Cardiac septum (tissue), 1 donor: ENCODE measurements at places on chromosomes 3 and 15. TPM values are rescaled to one million over a fixed set of nuclear protein-coding genes. Genes with fewer than 3 reads are reported as not detected.

The HYKK gene
- total RNA-seq: 5.1 TPM

The CADM2 gene
- total RNA-seq: 0.65 TPM

The IMPG2 gene
- 0.38 TPM for total RNA-seq

The EXD1 gene
- not detected for total RNA-seq

The UBR1 gene
- total RNA-seq: 34.6 TPM

The HHLA2 gene
- not detected for total RNA-seq

The CFAP44 gene
- total RNA-seq: 2.1 TPM

The KNL1 gene
- total RNA-seq: 0.43 TPM

The RARRES1 gene
- total RNA-seq: 9.1 TPM

The SENP2 gene
- 36.7 TPM for total RNA-seq

The SOX14 gene
- not detected for total RNA-seq

The CHL1 gene
- total RNA-seq: 2.5 TPM

The IL20RB gene
- total RNA-seq: 0.70 TPM

The LRRIQ4 gene
- not detected for total RNA-seq

The CRTC3 gene
- total RNA-seq: 30.4 TPM
